ENCODE measurements at places on chromosomes 1 and 21. TPM values are rescaled to one million over a fixed set of nuclear protein-coding genes. Genes with fewer than 3 reads are reported as not detected.

Gene IGSF5
- 0.08 TPM for polyA plus RNA-seq

Gene FCRL2
- polyA plus RNA-seq: 0.90 TPM

GRCh38 chr21:14040386-14040785 is 170.4 kb downstream of the LIPI start:
- no peaks in the 10 kb centered on the region for H3K27me3 ChIP-seq
- DNase-seq: no peak
- no peaks in the 10 kb centered on the region for H3K4me1 ChIP-seq
- no peaks in the 10 kb centered on the region for H3K36me3 ChIP-seq

Gene NBPF11
- 2.6 TPM for polyA plus RNA-seq

DNA sequence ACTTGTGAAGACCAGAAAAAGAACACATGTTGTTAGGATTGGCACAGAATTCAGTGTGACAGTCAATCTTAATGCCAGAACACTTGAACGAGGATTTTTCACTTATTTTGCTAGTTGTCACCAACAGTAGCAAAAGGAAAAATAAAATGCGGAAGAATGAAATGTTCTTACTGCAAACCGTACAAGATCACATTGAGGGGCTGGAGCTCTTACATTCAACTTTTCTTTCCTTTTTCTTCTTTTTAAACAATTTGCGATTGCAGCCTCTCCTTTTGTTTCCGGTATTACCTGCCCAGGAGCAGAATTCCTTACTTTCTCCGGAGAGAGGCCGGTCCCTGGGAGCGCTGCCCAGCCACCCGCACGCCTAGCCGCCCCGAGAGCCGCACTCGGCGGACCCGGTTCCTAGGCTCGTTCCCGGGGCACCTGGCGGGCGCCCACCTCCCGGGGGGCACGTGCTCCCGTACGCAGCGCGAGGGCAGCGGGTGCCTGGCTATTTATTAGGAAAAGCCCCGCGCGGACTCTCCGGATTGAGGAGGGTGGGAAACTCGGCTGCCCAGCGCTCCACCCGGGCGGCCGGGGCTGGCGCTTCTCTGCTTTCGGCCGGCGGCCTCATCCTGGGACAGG is 1.2 kb upstream of the CAMTA1 start:
- H3K27me3 ChIP-seq: no peaks in the 10 kb centered on the region
- no peak for DNase-seq
- peak overlapping the region; percentile 100 for H3K27ac ChIP-seq
- H3K4me3 ChIP-seq: peak overlapping the region; percentile 86
- H3K36me3 ChIP-seq: no peaks in the 10 kb centered on the region

DNA sequence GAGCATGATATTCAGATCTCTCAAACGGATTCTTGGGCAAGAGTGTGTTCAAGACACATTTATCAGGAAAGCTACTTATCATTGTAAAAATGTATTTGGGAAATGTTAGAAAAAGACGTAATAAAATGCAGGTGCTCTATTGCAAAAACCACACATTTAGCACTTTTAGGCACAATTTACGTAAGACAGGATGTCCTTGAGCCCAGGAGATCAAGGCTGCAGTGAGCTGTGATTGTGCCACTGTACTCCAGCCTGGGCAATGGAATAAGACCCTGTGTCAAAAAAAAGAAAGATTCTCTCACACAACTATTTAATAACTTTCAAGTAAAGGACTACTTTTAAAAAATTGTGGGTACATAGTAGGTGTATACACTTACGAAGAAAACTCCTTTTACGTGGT is 18.4 kb downstream of the SLC25A33 start:
- H3K4me1 ChIP-seq: peaks cover 65% of the 10 kb centered on the region
- H3K27me3 ChIP-seq: no peaks in the 10 kb centered on the region
- H3K4me3 ChIP-seq: no peak overlapping the region
- DNase-seq: no peak
- H3K36me3 ChIP-seq: no peaks in the 10 kb centered on the region
- no peak overlapping the region for H3K27ac ChIP-seq

Gene S100A5
- not detected for polyA plus RNA-seq

GRCh38 chr1:226371027-226371694 is 36.7 kb downstream of the PARP1 start:
- H3K27ac ChIP-seq: no peak overlapping the region
- H3K4me3 ChIP-seq: no peak overlapping the region
- DNase-seq: no peak
- peaks cover 100% of the 10 kb centered on the region for H3K36me3 ChIP-seq
- no peaks in the 10 kb centered on the region for H3K27me3 ChIP-seq

Gene SLC45A1
- polyA plus RNA-seq: 2.5 TPM

Gene SPRR2A
- polyA plus RNA-seq: 190 TPM

- H3K36me3 ChIP-seq: no peaks in the 10 kb centered on the region
- no peak overlapping the region for H3K27ac ChIP-seq
- DNase-seq: no peak
These were observed 17.2 kb upstream of the GFI1 start for GRCh38 chr1:92503926-92504285.

Gene RXFP4
- polyA plus RNA-seq: not detected

DNA sequence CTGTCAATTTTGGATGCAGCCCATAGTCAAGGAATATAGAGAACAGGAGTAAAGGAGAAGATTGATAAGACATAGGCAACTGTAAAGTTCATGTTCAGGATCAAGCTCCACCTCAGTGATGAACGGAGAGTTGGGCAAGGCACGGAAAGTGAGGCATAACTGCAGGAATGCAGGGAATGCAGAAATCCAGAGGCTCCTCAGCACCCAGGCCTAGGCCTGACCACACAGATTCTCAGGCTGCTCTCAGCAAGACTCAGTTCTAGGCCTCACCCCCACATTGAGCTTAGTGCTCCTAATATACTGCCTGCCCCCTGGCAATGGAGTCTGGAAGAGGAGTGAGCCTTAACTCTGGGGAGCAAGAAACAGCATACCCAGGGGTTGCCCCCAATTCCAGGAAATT is 36.3 kb upstream of the S1PR1 start:
- no peaks in the 10 kb centered on the region for H3K4me1 ChIP-seq
- no peak for DNase-seq
- H3K27me3 ChIP-seq: no peaks in the 10 kb centered on the region
- no peaks in the 10 kb centered on the region for H3K36me3 ChIP-seq

Gene RAB7B
- polyA plus RNA-seq: 3.4 TPM

Gene OVAAL
- polyA plus RNA-seq: not detected

GRCh38 chr1:228241259-228241658 is 33.4 kb downstream of the OBSCN start:
- DNase-seq: no peak
- H3K27me3 ChIP-seq: no peaks in the 10 kb centered on the region
- peaks cover 16% of the 10 kb centered on the region for H3K36me3 ChIP-seq
- H3K4me3 ChIP-seq: no peak overlapping the region
- H3K4me1 ChIP-seq: no peaks in the 10 kb centered on the region

Gene TDRD5
- not detected for polyA plus RNA-seq

DNA sequence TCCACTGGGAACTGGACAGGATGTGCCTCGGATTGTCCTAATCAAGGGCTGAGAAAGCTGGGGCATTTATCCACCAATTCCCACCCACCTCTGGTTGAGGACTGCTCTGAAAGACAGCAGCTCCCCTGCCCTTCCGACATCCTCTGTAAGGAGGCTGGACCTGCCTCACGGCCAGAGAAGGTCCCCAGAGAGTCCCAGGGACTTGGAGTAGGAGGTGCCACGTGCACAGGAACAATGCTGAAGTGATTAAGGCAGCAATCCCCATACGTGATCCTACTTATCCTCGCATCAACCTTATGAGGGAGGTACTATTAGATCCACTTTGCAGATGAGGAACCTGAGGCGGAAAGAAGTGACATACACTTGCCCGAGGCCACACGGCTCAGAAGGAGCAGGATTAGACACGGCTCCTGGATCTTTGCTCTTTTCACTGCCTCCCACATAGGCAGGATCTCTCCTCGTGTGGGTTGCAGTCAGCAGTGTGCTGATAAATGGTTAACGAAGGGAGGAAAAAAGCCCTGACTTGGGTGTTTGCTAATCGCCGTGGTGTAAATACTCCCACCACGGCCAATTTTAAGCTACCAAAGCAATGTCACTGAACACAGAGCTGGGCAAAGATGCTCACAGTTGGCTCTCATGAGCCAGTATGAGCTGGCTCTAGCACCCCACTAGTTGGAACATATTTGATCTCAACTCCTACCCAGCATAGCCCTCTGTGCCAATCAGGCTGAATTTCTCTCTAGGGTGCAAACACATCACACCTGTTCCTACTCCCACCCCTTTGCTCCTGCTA is 18.6 kb upstream of the LDLRAP1 start:
- no peak overlapping the region for H3K27ac ChIP-seq
- no peaks in the 10 kb centered on the region for H3K27me3 ChIP-seq
- H3K36me3 ChIP-seq: no peaks in the 10 kb centered on the region
- H3K4me3 ChIP-seq: no peak overlapping the region
- no peaks in the 10 kb centered on the region for H3K4me1 ChIP-seq
- no peak for DNase-seq

- H3K27me3 ChIP-seq: no peaks in the 10 kb centered on the region
- DNase-seq: no peak
- no peaks in the 10 kb centered on the region for H3K4me1 ChIP-seq
- no peaks in the 10 kb centered on the region for H3K36me3 ChIP-seq
- no peak overlapping the region for H3K4me3 ChIP-seq
- H3K27ac ChIP-seq: no peak overlapping the region
These were observed 162.5 kb upstream of the RNPC3 start for GRCh38 chr1:103363008-103363365.

- H3K27me3 ChIP-seq: no peaks in the 10 kb centered on the region
- peaks cover 6% of the 10 kb centered on the region for H3K36me3 ChIP-seq
- peaks cover 93% of the 10 kb centered on the region for H3K4me1 ChIP-seq
- H3K4me3 ChIP-seq: no peak overlapping the region
- H3K27ac ChIP-seq: peak overlapping the region; percentile 94
- DNase-seq: peak; percentile 59
These were observed 2.1 kb downstream of the PFKL start for GRCh38 chr21:44301961-44302406.

GRCh38 chr1:218711001-218711400 is 365.9 kb downstream of the TGFB2 start:
- H3K27me3 ChIP-seq: no peaks in the 10 kb centered on the region
- no peaks in the 10 kb centered on the region for H3K36me3 ChIP-seq
- H3K4me3 ChIP-seq: no peak overlapping the region
- H3K4me1 ChIP-seq: no peaks in the 10 kb centered on the region
- DNase-seq: no peak

Gene LRRC39
- 0.98 TPM for polyA plus RNA-seq

Gene SPRR1B
- polyA plus RNA-seq: 122 TPM

GRCh38 chr1:50667272-50667671 is 244.0 kb upstream of the DMRTA2 start:
- H3K27ac ChIP-seq: no peak overlapping the region
- no peak overlapping the region for H3K4me3 ChIP-seq
- H3K27me3 ChIP-seq: no peaks in the 10 kb centered on the region
- no peak for DNase-seq
- no peaks in the 10 kb centered on the region for H3K4me1 ChIP-seq

Gene FAM72C
- polyA plus RNA-seq: not detected

- no peaks in the 10 kb centered on the region for H3K27me3 ChIP-seq
- DNase-seq: no peak
- no peak overlapping the region for H3K4me3 ChIP-seq
These were observed 799.3 kb upstream of the CXADR start for GRCh38 chr21:16713331-16714117.

Gene CYP4Z1
- not detected for polyA plus RNA-seq

Gene SRGAP2
- polyA plus RNA-seq: 7.0 TPM

Gene FCRL5
- 0.44 TPM for polyA plus RNA-seq

Gene HES2
- polyA plus RNA-seq: 18.4 TPM

- no peaks in the 10 kb centered on the region for H3K27me3 ChIP-seq
- peaks cover 37% of the 10 kb centered on the region for H3K4me1 ChIP-seq
- no peak for DNase-seq
- no peaks in the 10 kb centered on the region for H3K36me3 ChIP-seq
These were observed 159.0 kb upstream of the RUNX1 start for GRCh38 chr21:35208104-35208503.

GRCh38 chr1:205751036-205751651 is 1.2 kb upstream of the NUCKS1 start:
- H3K27me3 ChIP-seq: no peaks in the 10 kb centered on the region
- H3K4me3 ChIP-seq: no peak overlapping the region
- no peak overlapping the region for H3K27ac ChIP-seq
- H3K36me3 ChIP-seq: no peaks in the 10 kb centered on the region
- peaks cover 18% of the 10 kb centered on the region for H3K4me1 ChIP-seq
- DNase-seq: no peak

DNA sequence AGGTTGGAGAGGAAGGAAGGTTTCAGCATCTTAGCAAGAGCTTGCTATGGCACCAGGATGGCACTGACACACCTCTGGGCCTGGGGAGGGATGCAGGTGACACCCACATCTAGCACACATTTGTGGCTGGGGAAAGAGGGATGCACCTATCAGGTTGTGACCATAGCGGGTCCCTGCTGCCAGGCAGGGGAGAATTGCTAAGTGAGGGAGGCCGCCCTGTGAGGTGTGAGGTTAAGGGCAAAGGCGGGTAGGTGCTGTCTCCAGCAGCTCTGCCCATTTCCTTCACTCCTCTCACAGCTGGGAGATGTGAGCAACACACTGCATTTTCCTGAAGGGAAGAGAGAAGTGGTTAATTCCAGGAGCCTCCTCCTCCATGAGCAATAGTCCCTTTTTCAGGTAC is 83.2 kb upstream of the TLR5 start:
- peaks cover 25% of the 10 kb centered on the region for H3K36me3 ChIP-seq
- no peak for DNase-seq
- H3K27ac ChIP-seq: no peak overlapping the region
- H3K4me3 ChIP-seq: no peak overlapping the region
- no peaks in the 10 kb centered on the region for H3K27me3 ChIP-seq

DNA sequence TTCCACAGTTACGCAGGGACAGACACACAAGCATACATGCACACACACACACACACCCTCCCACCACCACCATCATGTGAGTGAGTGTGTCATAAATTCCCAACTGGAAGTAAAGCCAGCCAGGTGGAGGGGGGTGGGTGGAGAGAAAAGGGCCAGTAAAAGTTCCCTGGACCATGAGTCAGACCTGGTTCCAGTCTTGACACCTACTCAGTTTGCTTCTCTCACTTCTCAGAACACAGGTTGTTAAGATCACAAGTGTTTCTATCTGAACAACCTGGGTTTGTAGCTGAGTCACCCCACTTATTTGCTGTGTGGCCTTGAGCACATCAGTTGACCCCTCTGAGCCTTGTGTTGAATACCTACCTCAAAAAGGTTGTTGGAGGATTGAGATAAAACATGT is 9.6 kb downstream of the EPHA10 start:
- no peaks in the 10 kb centered on the region for H3K36me3 ChIP-seq
- H3K27ac ChIP-seq: no peak overlapping the region
- DNase-seq: no peak
- peaks cover 21% of the 10 kb centered on the region for H3K4me1 ChIP-seq
- H3K4me3 ChIP-seq: no peak overlapping the region

GRCh38 chr1:161994175-161994668 is 29.4 kb downstream of the OLFML2B start:
- H3K27ac ChIP-seq: no peak overlapping the region
- H3K36me3 ChIP-seq: no peaks in the 10 kb centered on the region
- no peaks in the 10 kb centered on the region for H3K27me3 ChIP-seq
- DNase-seq: peak; percentile 77
- no peak overlapping the region for H3K4me3 ChIP-seq

Gene NOTCH2
- polyA plus RNA-seq: 6.6 TPM

Gene LCE1F
- polyA plus RNA-seq: not detected

Measured in stomach (tissue), 19 donors.